Activated CD8-positive, alpha-beta T cell treated with anti-CD3 and anti-CD28 coated beads, Interleukin-2, amount 10 ng/mL, durations not matched to agents 7 days and 5 days (primary cell): ENCODE measurements at places on chromosomes 3 and 15. TPM values are rescaled to one million over a fixed set of nuclear protein-coding genes. Genes with fewer than 3 reads are reported as not detected.

- H3K27ac ChIP-seq: no peak overlapping the region
- H3K27me3 ChIP-seq: peaks cover 14% of the 10 kb centered on the region
- peaks cover 2% of the 10 kb centered on the region for H3K36me3 ChIP-seq
- H3K4me1 ChIP-seq: peaks cover 17% of the 10 kb centered on the region
- no peak overlapping the region for H3K4me3 ChIP-seq
- DNase-seq: no peak
Measured at GRCh38 chr3:112651516-112651915, 10.6 kb upstream of the CCDC80 start.

GRCh38 chr3:46874430-46874829, 3.1 kb upstream of the PTH1R start:
- H3K4me3 ChIP-seq: no peak overlapping the region
- peaks cover 2% of the 10 kb centered on the region for H3K4me1 ChIP-seq
- H3K27ac ChIP-seq: no peak overlapping the region
- no peaks in the 10 kb centered on the region for H3K36me3 ChIP-seq
- H3K27me3 ChIP-seq: peaks cover 9% of the 10 kb centered on the region
- no peak for DNase-seq

DNA sequence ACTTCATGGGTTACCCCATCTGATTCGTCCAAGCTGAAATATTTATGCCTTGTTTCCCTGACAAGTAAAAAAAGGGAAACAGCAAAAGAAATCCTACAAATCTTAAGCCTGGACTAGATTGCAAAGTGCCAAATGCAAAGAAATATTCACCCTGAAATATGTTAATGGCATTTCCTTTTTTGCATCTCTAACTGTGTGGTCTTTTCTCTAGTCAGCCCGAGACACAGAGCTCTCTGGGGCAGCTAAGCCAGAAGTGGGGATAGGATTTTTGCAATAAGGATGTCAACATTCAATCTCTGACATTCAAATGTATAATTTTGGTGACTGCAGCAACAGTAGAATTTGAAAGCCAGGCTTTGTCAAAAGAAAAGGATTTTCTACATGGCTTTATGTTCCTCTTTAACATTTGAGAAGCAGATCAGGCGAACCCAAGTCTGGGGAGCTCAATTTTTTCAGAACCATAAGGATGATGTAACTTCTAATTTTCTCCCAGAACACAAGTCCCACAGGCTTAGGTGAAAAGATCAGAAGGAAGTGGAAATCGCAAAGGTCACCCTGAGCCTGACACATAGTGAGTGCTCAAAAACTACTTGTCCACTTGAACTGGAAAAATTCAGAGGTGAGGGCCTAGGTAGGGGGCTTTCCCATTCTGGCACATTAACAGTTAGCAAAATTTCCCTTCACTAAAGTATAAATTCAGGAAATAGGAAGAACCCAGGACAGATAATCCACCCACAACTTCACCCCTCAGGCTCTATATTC, 28.2 kb upstream of the KCNMB3 start:
- H3K27ac ChIP-seq: no peak overlapping the region
- DNase-seq: no peak
- peaks cover 20% of the 10 kb centered on the region for H3K27me3 ChIP-seq
- H3K36me3 ChIP-seq: no peaks in the 10 kb centered on the region
- no peak overlapping the region for H3K4me3 ChIP-seq

The IMPG2 gene
- 0.29 TPM for total RNA-seq

GRCh38 chr3:42613462-42613861, 13.0 kb downstream of the NKTR start:
- H3K27ac ChIP-seq: peak overlapping the region; percentile 3
- no peak for DNase-seq
- H3K4me1 ChIP-seq: peaks cover 39% of the 10 kb centered on the region
- no peak overlapping the region for H3K4me3 ChIP-seq

GRCh38 chr3:102883515-102883914, 448.7 kb downstream of the ZPLD1 start:
- no peak for DNase-seq
- no peak overlapping the region for H3K27ac ChIP-seq

- H3K4me3 ChIP-seq: no peak overlapping the region
- DNase-seq: no peak
- H3K4me1 ChIP-seq: peaks cover 53% of the 10 kb centered on the region
- H3K27me3 ChIP-seq: no peaks in the 10 kb centered on the region
Measured at GRCh38 chr3:56864090-56864489, 62.3 kb upstream of the ARHGEF3 start.

The LIPC gene
- total RNA-seq: 4.4 TPM

The CNTN6 gene
- total RNA-seq: not detected

DNA sequence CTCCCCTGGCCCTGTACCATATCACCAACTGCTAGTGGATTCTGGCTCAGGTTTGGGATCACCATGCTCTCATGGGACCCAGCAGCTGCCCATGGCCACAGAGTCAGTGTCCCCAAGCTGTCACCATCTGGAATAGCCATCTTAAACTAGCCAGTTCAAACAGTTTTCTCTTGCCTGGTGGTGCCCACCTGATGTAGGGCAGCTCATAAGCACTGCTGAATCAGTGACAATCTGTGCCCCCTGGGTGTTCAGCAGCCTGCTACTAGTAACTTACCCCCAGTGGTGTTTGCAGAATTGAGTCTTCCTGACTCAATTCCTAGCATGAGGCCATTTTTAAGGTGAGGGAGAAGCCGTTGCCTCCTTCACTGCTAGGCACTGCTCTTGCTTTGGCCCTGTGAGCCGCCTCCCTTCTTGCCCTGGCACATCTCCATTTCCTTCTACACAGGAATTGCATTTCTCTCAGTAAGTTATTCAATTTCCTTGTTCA, 7.9 kb downstream of the RPSA start:
- H3K27ac ChIP-seq: peak overlapping the region; percentile 4
- no peak overlapping the region for H3K4me3 ChIP-seq
- H3K4me1 ChIP-seq: peaks cover 28% of the 10 kb centered on the region
- H3K36me3 ChIP-seq: peaks cover 55% of the 10 kb centered on the region

GRCh38 chr3:127286571-127287140, 1.2 kb downstream of the PRR20G start:
- no peaks in the 10 kb centered on the region for H3K27me3 ChIP-seq
- DNase-seq: no peak
- no peak overlapping the region for H3K27ac ChIP-seq
- no peaks in the 10 kb centered on the region for H3K36me3 ChIP-seq
- no peaks in the 10 kb centered on the region for H3K4me1 ChIP-seq

The FEZF2 gene
- not detected for total RNA-seq

DNA sequence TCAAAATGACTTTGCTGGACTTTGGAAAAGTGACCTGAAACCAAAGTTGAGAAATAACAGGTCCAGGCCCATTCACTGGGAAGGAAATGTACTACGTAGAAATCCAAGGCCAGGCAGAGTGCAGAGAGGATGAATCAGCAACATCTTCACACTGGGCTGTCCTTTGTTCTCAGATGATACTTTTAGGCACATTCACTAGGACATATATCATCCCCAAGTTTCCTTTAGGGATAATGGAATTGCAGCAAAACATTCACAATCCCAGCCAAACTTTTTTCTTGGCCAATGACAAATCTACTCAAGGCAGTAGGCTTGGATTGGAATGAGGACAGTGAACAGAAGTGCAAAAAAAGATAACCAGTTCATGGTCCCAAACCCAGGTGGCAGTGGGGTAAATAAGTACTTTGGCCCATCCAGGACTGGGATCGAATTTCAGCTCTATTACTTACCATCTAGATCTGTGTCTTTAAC, 75.1 kb downstream of the CLDN11 start:
- peaks cover 2% of the 10 kb centered on the region for H3K27me3 ChIP-seq
- no peaks in the 10 kb centered on the region for H3K36me3 ChIP-seq
- no peak overlapping the region for H3K27ac ChIP-seq
- no peak for DNase-seq
- no peaks in the 10 kb centered on the region for H3K4me1 ChIP-seq

The GHSR gene
- total RNA-seq: not detected

The CFAP100 gene
- not detected for total RNA-seq

DNA sequence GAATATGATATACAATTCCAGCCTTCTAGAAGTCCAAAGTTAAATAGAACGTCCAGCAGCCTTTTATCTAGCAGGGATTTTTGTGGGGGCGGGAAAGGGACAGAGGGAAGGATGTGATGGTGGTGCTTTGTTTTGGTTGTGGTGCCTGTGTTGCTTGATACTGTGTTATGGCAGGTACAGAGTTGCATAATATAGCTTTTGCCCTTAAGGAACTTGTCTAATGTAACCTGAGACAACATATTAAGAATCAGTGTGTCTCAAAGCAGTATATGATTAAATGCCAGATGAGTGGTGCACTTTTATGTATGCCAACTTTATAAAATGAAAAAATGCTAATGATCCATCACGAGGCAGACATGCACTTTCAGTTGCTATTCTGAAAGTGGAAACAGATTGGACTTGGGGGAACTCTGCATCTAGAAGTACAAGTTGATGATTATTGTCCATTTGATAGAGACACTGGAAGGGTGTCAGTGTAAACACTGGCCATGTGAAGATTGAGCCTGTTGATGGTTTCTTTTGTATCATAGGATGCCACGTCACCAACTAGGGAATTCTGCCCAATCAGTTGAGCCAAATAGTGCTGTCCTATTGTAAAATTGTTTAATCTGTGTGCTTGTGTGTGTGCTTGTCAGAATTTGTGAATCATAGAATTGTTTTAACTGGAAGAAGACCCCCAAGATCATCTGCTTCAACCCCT, 23.0 kb downstream of the NEO1 start:
- peaks cover 4% of the 10 kb centered on the region for H3K27me3 ChIP-seq
- H3K4me3 ChIP-seq: no peak overlapping the region
- no peak for DNase-seq
- H3K27ac ChIP-seq: no peak overlapping the region

The IL17RB gene
- total RNA-seq: 0.32 TPM

GRCh38 chr3:15519096-15519495, 2.4 kb downstream of the COLQ start:
- no peak overlapping the region for H3K4me3 ChIP-seq
- no peak overlapping the region for H3K27ac ChIP-seq
- DNase-seq: no peak

GRCh38 chr3:195764961-195765706, 44.4 kb downstream of the MUC20 start:
- no peak overlapping the region for H3K4me3 ChIP-seq
- peaks cover 22% of the 10 kb centered on the region for H3K27me3 ChIP-seq
- H3K27ac ChIP-seq: no peak overlapping the region
- peaks cover 3% of the 10 kb centered on the region for H3K4me1 ChIP-seq
- DNase-seq: no peak

- H3K4me1 ChIP-seq: no peaks in the 10 kb centered on the region
- H3K27ac ChIP-seq: no peak overlapping the region
- no peaks in the 10 kb centered on the region for H3K27me3 ChIP-seq
- no peaks in the 10 kb centered on the region for H3K36me3 ChIP-seq
- no peak for DNase-seq
Measured at GRCh38 chr3:159455741-159456181, 532.9 kb upstream of the IL12A start.

The LRRIQ4 gene
- 0.16 TPM for total RNA-seq

DNA sequence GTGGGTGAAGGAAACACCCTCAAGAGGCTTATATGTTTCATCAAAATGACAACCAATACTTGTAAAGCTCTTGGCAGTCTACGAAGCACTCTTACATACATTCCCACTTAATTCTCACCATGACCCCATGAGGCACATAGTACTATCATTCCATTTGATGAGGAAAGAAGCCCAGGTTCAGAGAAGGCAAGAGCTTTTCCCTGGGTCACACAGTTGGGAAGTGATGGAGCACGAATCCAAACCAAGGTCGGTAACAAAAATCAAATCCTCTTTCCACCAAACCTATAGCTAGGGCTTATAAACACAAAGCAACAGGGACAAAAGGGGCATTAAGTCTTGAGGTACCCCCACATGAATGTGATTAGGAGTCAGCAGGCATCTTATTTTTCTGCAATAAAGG, 187.1 kb downstream of the UACA start:
- no peak for DNase-seq
- peaks cover 5% of the 10 kb centered on the region for H3K36me3 ChIP-seq
- no peak overlapping the region for H3K4me3 ChIP-seq

GRCh38 chr3:113240841-113241240, 29.5 kb downstream of the BOC start:
- H3K27me3 ChIP-seq: peaks cover 35% of the 10 kb centered on the region
- no peak overlapping the region for H3K4me3 ChIP-seq
- DNase-seq: no peak
- H3K36me3 ChIP-seq: no peaks in the 10 kb centered on the region

The NANOGP8 gene
- total RNA-seq: not detected

- no peak overlapping the region for H3K4me3 ChIP-seq
- no peak for DNase-seq
- no peaks in the 10 kb centered on the region for H3K36me3 ChIP-seq
Measured at GRCh38 chr3:172317481-172317880, 130.8 kb downstream of the GHSR start.

DNA sequence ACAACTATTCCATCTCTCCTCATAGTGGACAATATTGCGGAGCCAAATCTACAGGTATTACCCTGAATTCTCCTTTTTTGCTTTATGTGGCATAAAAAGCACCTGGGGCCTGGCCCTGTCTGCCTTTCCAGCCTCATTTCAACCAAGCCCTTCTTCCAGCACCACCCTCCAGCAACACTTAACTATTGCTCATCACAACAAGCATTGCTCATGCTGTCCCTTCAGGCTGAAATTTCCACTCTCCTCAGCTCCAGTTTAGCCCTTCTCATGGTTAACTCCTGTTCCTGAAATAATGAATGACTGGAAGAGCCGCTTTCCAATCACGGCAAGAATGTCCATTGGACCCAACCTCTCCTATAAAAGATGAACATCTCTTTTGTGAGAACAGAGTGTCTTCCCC, 107.4 kb downstream of the P2RY1 start:
- no peak for DNase-seq
- H3K36me3 ChIP-seq: no peaks in the 10 kb centered on the region
- no peaks in the 10 kb centered on the region for H3K27me3 ChIP-seq
- no peak overlapping the region for H3K27ac ChIP-seq

The EPHA6 gene
- total RNA-seq: not detected

GRCh38 chr3:186566772-186567071, 417 bp downstream of the TBCCD1 start:
- H3K4me3 ChIP-seq: peak overlapping the region; percentile 82
- H3K27ac ChIP-seq: peak overlapping the region; percentile 86
- H3K27me3 ChIP-seq: no peaks in the 10 kb centered on the region
- peaks cover 30% of the 10 kb centered on the region for H3K36me3 ChIP-seq
- H3K4me1 ChIP-seq: peaks cover 54% of the 10 kb centered on the region

- H3K27me3 ChIP-seq: no peaks in the 10 kb centered on the region
- H3K27ac ChIP-seq: peak overlapping the region; percentile 79
- peaks cover 50% of the 10 kb centered on the region for H3K4me1 ChIP-seq
- DNase-seq: peak; percentile 49
- no peak overlapping the region for H3K4me3 ChIP-seq
- peaks cover 25% of the 10 kb centered on the region for H3K36me3 ChIP-seq
Measured at GRCh38 chr3:172132159-172132586, 92.8 kb downstream of the FNDC3B start.

The GXYLT2 gene
- not detected for total RNA-seq

The TF gene
- 0.03 TPM for total RNA-seq

The DISP2 gene
- total RNA-seq: 2.6 TPM

DNA sequence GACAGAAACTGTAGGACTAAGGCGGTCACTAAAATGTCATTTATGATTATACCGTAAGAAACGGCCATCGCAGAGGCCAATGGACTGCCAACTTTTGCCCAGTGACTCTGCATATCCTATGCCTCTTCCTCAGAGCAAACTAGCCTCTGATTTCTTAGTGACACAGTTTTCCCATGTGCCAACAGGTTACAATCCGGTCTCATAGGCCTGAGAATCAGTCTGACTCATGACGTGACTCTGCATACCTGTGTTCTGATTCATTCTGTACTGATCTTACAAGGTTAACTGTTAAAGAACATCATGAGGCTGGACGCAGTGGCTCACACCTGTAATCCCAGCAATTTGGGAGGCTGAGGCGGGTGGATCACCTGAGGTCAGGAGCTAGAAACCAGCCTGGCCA, 17.8 kb downstream of the RUBCN start:
- no peak overlapping the region for H3K27ac ChIP-seq
- no peaks in the 10 kb centered on the region for H3K27me3 ChIP-seq
- no peak for DNase-seq
- no peak overlapping the region for H3K4me3 ChIP-seq
